ENCODE measurements at places on chromosomes 4 and X.

GRCh38 chr4:40991908-40992307 is 222.4 kb downstream of the APBB2 start:
- DNase-seq = no peak

DNA sequence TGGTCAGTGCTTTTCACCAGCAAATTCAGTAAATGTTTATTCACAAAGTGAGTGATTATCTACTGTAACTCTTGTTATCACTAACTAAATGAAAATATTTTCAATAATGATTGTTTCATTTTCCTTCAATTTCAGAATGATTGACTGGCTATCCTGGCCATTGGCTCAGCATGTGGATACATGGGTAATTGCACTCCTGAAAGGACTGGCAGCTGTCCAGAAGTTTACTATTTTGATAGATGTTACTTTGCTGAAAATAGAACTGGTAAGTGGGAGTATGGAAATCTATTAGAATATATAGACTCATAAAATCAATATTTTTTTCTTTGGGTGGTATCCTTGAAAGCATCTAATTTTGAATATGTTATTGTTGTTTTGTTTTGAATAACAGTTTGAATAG is 10.9 kb downstream of the USP38 start:
- no peak for DNase-seq

DNA sequence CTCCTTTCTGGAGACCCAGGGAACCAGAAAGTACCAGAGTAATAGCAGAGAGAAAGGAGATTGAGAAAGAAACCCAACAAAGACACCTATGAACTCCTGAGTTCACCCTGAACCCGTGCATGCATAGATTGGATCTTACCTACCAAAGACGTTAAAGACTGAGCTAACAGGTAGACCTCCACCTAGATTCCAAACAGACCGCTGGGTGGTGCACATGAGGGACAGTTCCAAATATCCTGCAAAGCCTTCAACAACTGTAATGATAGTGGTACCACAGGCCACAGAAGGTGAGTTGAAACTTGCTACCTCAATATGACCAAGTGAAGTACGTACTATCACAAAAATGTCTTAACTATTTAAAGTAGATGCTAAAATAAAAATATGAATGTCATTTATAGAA is 34.0 kb upstream of the NR0B1 start:
- no peak for DNase-seq

- DNase-seq = no peak
Measured at GRCh38 chr4:123520325-123520724, 123.7 kb downstream of the SPRY1 start.

DNA sequence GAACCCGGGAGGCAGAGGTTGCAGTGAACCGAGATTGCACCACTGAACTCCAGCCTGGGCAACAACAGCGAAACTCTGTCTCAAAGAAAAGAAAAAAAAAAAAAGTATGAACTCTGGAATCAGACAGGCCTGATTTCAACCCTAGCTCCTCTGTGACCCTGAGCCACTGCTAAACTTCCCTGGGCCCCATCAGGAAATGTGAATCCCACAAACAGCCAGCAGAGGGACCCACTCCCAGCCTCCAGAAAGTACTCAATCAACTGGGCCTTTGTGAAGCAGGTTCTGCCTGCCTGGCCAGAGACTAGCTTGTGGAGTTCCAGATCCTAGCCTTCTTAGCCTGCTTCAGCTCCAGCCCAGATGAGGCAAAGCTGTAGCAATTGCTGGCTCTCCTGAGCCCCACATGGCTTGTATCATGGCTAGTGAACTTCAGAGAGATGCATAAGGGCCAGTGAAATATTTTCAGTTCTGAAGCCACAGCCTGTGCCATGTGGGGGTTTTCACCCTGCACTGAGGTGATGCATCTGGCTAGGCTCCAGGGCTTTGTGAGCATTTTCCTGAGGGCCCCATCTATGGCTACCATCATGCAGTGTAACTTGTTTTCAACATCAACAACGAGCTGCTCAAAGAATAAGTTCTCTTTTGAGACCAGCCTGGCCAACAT is 7.2 kb upstream of the IDS start:
- DNase-seq = peak; percentile 50

DNA sequence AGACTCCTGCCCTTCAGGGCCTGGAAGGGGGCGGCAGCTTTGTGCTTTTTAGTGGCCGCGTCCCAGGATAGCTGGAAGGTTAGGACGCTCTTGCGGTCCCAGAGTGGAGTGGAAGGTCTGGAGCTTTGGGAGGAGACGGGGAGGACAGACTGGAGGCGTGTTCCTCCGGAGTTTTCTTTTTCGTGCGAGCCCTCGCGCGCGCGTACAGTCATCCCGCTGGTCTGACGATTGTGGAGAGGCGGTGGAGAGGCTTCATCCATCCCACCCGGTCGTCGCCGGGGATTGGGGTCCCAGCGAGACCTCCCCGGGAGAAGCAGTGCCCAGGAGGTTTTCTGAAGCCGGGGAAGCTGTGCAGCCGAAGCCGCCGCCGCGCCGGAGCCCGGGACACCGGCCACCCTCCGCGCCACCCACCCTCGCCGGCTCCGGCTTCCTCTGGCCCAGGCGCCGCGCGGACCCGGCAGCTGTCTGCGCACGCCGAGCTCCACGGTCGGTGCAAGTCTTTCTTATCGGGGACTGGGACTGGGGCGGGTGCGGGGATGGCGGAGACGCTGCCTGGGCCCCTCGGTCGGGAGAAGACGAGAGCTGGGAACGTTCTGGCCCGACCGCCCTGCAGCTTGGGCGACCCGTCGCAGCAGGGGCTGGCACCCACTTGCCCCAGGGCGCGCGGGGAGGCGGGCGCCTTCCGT is at the start of gene EDNRA:
EDNRA (plus strand) TSS at position 207 of the 686 bp plus-strand sequence. CDS start 4,585 bp downstream, outside the sequence.
- no peak for DNase-seq

GRCh38 chr4:79064806-79065205 is 125.6 kb upstream of the PAQR3 start:
- no peak for DNase-seq

GRCh38 chrX:30795981-30796958 is 92.8 kb downstream of the TAB3 start:
- DNase-seq = no peak

DNA sequence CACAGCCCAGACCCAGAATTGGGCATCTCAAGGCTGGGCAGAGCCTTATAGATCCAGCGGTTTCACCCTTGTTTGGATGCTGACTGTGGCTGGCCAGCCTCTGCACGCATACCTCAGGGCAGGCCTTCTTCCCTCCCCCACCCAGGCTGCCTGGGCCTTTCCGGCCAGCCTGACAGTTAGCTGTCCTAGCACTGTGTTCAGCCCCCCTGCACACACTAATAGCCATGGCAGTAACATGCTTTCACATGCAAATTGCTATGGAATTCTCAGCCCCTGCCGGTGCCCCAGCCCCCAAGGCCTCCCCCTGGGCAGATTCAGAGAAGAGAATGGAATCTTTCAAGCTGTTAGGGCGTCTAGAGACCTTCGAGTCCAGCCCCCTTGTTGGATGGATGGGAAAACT is 17.7 kb downstream of the EFNB1 start:
- DNase-seq = no peak

DNA sequence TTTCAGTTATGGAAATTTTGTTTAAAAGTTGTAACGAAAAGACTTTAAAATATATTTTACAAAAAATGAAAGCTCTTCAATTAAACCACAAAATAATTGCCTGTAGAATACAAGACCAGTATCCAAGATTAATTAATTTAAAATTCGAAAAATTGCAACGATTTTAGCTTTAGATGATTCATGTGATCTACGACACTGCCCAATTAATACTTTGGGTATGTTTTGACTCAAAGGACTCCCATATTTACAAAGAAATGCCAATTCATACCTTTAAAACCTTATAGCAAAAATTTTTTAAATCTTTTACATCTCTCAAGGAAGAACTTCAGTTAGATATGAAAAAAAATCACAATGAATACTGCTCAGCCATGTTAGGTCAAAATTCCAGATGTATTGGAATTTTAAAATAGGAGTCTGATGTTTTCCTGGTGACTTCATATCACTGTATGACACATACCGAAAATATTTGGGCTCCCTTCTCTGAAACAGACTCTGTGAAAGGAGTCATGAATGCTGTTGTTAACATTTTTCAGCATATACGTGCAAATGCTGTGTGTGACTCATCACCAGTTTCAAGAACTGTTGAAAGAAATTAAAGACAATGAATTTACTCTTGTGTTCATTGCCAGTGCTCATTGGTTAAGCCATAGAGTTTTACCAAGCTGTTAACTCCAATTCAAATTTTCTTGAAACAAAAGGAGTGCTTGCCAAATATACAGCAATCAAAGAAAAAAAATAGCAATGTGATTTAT is 13.8 kb upstream of the SMS start:
- no peak for DNase-seq

DNA sequence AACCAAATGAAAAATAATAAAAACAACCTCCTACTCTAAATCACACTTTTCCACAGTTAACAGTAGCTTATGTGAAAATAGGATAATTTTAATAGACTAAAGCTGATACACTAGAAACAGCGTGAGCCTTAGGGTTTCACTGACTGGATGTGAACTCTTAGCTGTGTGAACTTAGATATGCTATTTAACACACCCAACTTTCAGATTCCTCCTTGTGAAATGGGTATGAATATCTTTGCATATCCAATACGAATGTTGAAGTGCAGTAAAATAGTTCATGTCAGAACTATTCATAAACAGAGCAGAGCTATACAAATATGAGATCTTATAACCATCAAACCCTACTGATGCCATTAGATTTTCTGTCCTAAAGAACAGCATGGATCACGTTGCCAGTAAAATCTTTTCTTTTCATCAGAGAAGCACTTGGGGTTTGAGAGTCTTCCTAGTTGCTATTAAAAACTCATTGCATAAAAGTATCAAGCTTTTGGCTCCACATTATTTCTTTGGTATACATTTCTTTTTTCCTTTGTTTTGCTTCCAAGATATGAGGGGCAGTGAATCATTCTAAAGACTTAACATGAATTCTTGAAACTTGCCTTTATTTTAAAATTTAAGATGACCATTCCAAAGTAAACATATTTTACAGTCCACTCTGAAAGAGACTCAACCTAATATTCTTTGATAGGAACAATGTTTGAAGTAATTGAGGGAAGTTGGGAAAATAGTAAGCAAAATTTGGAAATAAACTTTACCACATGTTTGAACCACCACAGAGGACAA is 102.4 kb downstream of the CPE start:
- DNase-seq = no peak

DNA sequence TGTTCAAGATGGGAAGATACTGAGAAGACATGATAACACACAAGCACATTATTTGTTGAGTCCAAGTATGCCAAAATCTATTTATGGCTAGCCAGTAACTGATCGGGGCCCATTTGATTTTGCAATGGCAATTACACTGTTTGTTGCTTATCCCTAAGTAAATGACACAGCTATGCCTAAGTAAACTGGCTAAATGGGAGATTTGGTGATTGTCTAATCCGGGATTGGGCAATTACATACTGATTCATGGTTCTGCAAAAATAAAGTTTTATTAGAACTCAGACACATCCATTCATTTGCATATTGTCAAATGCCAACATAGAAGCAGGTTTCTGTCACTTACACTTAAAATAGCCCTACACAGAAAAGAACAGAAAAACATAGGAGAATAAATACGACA is 140.2 kb upstream of the TBL1X start:
- DNase-seq = no peak

GRCh38 chrX:69051901-69052300 is 113.4 kb downstream of the PJA1 start:
- DNase-seq = no peak

- no peak for DNase-seq
Measured at GRCh38 chrX:151896734-151897474, 15.8 kb upstream of the MAGEA4 start.

DNA sequence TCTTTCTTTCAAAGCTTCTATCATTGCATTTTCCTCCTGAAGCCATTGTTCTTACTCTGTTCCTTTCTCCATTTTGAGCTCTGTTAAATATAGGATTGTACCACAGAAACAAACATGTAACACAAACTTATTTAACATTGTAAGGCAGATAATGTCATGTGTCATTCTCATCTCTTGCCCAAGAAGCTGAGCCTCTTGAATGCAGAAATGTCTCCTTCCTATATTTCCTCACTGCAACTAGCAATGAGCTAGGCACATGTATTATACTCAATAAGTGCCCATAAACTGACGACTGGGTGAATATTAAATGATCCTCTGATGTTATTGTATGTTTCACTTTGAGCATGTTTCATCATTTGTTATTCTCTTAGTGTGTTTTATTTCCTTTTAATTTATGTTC is 56.7 kb upstream of the SLC7A11 start:
- no peak for DNase-seq

- DNase-seq = no peak
Measured at GRCh38 chr4:20395160-20395773, 143.6 kb downstream of the SLIT2 start.

DNA sequence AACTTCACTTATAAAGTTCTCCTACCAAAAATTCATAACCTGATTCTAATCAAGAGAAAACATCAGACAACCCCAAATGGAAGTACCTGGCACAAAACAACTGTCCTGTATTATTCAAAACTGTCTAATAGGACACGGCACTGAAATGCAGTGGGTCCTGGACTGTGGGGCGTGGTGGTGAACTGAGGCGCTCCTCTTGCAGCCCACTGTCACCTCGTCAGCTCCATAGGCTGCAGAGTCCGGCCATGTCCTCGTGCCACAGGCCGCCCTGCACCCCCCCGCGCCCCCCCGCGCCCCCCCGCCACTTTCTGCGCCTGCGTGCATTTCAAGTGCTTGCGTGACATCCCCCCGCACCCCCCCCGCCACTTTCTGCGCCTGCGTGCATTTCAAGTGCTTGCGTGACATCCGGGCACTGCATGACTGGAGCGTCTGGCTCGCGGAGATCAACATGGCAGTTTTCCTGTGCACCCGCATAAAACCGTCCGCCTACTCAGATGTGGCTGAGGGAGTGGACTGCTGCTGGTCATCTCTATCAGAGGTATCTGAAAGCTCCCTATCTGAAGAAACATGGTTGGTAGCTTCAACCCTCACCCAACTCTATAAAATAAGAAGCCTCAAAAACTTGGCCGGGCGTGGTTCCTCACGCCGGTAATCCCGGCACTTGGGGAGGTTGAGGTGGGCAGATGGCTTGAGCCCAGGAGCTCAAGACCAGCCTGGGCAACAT is 28.8 kb downstream of the ATXN3L start:
- no peak for DNase-seq

DNA sequence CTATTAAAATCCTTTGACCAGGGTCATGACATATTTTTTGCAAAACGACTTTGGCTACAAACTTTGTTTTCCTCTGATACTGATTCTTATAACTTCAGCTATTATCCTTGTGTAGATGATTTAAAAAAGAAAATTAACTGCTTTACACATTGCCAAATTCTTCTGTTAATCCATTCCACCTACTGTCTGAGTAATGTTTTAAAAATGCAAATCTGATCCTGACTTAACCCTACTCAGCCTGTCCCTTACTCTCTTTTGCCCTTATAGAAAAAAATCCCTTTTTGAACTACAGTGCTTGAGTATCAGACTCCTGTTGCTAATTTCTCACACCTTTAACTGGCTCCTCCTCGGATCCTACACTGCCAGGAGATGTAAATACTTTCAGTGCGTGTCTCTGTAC is 723.1 kb downstream of the ADGRL3 start:
- DNase-seq = no peak
